ENCODE measurements at places on chromosomes 12 and 14. TPM values are rescaled to one million over a fixed set of nuclear protein-coding genes. Genes with fewer than 3 reads are reported as not detected.

DNA sequence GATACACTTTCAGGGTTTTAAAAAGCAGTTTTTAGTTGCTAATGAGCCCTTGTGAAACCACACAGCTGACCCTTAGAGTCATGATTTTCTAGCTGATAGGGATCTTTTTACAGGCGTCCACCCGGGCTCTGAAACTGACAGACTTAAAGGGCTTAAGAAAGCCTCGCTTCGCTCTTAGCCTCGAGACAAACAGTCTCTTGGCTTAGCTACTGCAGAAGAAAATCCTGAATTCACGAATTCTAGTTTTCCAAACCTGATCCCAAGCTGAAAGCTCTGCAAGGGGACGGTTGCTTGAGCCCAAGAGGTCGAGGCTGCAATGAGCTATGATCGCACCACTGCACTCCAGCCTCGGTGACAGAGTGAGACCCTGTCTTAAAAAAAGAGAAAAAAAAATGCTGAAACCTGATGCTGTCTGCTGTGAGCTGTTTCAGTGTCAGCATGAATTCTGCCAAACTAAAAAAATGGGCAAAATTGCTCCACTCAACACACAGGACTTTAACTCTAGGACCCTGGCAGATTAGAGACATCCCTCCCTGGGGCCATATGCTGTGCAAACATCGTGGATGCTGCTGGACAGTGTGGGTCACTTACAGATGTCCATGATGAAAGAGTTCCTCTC, 3.1 kb upstream of the HPD start:
- DNase-seq = no peak

Gene ASIC1
- 8.8 TPM for polyA plus RNA-seq

DNA sequence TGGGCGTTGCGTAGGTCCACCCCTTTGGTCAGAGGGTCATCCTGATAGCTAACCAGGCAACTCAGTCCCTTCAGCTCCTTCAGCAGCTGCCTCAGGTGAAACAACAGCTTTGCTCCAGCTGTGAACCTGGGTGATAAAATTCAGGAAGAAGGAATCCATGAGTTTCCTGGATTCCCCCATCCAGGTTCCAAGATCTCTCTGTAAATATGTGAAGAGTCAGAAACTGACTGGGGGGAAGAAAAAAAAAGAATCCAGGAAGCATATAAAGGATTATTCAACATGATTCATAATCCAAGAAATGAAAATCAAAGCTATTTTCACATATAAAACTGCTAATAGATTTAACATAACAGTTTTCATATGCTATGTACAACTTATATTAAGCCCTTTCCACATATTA, 8.6 kb downstream of the STAT2 start:
- DNase-seq = no peak

Gene MAPK1IP1L
- polyA plus RNA-seq = 93.6 TPM

- DNase-seq = peak; percentile 3
Observed at GRCh38 chr12:130552483-130552996, 163.6 kb downstream of the RIMBP2 start.

- DNase-seq = peak; percentile 3
Observed at GRCh38 chr14:45838597-45838996, 585.6 kb upstream of the MIS18BP1 start.

GRCh38 chr14:76282581-76282980, 93.4 kb upstream of the ESRRB start:
- DNase-seq = no peak

Gene PPP4R4
- 0.43 TPM for polyA plus RNA-seq
